ENCODE measurements at places on chromosomes 11 and 22.
A peak's percentile ranks its signal among the peaks of the same experiment; 100 is the strongest.

DNA sequence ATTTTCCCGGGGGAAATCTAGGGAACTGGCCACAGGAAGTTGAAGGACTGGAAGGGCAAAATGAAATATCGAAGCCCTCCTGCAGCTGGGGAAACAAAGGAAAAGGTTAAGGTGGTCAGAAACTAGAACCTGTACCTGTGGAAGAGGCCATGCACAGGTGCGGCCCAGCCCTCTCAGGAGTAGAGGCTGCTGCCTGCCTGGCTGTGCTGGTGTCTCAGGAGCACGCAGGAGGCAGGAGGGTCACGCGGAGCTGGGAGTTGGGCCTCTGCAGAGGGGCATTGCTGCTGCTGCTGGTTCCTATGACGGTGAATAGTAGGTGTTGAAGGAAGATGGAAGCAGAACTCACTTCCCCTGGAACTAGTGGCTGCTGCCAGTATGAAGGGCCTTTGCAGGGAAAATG is 425.7 kb downstream of the NTM start:
- no peak for DNase-seq

DNA sequence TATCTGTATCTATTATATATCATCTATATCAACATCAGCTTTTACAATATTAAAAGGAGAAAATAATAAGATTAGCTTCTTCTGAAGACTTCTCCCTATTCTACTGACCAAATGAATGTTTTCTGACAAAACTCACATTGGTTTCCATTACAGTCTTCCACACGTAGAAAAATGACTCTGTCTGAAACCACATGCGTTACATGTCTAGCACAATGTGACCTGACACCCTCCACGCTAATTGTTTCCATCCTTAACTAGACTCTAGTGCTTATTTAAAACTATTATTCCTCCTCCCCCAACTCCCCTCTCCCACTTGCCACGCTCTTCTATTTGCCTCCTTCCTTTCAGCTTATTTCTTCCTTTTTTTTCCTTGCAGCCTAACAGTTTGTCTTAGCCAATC is 172.1 kb downstream of the ADAMTS15 start:
- DNase-seq, result no peak

DNA sequence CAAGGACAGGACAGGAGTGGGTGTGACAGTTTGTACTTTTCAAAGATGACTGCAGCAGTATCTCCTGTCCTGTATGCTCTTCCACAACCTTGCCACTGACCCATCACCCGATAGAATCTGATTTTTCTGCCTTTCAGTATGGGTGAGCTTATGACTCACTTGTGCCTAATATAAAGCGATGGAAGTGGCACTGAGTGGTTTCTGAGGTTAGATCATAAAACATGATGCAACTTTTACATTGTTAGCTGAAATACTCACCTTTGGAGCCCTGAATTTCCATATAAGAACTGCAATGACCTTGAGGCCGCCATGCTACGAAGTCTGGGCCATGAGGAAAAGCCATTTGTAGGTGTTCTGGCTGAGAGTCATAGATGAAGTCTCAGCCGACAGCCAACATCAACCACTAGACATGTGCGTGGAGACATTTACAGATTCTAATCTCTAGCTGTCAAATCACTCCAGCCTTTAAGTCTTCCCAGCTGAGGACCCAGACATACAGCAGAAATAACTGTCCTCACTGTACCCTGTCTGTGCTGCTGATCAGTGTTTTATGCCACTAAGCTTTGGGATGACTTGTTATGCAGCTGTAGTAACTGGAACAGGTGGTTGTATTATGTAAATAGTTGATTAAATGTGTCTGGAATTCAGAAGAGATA is 105.9 kb upstream of the ARHGAP20 start:
- DNase-seq, result no peak

- no peak for DNase-seq
These were observed 15.1 kb upstream of the MRGPRX2 start for GRCh38 chr11:19075636-19076035.

DNA sequence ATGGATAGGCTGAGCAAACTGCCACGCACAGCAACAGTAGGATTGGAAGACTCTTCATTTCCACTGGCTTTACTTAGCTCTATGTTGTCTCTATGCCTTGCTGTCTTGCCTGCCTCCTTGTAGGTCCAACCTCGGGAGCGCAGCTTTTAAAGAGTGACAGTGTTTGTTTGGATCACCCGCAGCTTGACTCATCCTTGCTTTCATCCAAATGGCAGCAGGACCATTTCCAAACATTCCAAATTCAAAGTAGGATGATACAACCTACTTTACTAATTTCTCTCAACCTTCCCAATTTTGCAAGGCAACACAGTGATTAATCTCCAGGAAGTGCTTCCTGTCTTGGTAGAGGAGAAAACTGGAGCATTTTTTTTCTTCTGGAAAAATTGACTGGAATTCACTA is at the start of gene MMP3:
MMP3 (minus strand) TSS at position 121 of the 400 bp plus-strand sequence; CDS start at position 58, 63 bp downstream.
- no peak for DNase-seq

- DNase-seq, result no peak
These were observed 56.1 kb downstream of the MED15 start for GRCh38 chr22:20563466-20563906.

DNA sequence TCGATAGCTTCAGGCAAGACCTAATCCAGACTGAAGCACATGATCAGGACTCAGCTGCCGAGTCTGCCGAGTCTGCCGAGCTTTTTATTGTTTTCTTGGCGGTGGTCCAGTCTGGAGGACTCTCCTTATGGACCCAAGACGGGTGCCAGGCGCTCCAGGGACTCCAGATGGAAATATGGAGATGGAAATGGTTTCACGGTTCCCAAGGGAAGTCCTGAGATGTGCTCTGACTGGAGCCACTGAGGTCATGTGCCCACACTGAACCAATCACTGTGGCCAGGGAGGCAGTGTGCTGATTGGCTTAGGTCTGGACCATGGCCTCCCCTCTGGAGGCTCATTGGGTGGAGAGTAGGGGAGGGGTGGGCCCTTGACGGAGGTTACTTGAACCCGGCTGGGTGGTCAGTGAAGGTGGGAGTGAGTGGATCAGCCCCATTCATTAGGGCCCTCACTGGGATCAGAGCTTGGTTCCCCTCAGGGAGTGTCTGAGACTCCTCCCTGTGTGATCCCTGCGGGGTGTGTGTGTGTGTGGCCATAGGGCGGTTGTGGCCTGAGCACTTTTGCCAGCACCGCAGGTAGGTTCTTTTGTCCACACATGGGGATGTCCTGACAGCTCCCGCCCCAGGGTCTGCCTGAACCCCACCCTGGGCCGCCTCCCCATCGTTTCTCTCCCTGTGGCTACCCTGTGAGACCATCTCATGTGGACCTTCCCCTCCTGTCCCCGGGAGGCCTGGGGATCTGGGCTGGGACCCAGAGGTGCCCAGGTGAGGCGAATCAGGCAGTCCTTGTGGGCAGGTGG is 14.0 kb downstream of the RPS6KA4 start:
- DNase-seq, result no peak

DNA sequence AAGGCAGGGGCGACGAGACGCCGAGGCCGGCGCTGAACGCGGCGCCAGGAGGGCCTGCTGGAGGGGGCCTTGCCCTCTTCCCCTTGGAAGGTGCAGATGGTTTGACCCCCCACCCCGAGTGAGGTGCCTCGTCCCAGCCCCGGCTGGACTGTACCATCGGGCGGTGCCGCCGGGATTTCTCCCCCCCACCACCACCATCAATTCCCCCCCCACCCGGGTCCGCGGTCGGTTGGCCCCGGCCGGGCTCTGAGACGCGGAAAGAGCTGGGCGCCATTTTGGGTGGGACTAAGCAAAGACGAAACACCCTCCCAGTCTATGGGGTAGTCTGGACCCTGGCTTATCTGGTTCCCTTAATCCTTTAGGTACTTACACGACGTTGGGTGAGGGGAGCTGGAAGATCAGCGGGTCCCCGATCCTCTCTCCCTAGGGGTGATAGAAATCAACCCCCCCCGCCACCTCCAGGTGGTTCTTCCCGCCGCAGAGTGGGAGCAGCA is at the start of gene PRDM10:
PRDM10 (minus strand) TSS at position 484 of the 494 bp plus-strand sequence. CDS start 41,871 bp downstream, outside the sequence.
- DNase-seq, result peak; percentile 83

DNA sequence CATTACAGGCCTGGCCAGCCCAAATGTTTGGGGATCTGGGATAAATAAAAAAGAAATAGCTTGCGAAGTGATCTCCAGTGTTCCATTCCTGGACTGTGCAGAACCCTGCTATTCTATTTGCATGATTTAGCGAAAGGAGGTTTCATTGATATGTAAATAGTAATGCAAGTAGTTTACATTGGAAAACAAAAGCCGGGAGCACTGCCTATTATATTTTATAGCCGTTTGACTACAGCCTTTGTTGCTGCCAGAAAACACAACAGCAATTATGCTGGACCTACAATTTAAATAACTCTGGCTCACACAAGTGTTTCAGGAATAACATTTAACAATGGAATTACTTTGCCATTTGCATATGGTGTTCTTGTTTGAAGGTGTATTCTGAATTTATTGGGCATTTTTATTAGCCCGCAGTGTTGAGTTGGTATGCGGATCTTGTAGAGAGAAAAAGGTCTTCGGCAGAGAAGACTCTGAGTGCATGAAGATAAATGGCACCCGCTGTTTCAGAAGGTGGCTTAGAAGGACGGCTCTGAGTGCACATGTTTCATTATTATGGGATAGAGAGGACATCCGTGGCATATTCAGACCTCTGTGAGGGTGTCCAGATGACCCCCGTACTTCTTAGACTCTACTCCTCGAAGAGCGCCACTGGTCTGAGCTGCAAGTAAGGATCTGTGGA is 315.0 kb downstream of the BRD1 start:
- DNase-seq, result no peak

- DNase-seq, result no peak
These were observed 115.7 kb downstream of the NTM start for GRCh38 chr11:131486100-131486499.

DNA sequence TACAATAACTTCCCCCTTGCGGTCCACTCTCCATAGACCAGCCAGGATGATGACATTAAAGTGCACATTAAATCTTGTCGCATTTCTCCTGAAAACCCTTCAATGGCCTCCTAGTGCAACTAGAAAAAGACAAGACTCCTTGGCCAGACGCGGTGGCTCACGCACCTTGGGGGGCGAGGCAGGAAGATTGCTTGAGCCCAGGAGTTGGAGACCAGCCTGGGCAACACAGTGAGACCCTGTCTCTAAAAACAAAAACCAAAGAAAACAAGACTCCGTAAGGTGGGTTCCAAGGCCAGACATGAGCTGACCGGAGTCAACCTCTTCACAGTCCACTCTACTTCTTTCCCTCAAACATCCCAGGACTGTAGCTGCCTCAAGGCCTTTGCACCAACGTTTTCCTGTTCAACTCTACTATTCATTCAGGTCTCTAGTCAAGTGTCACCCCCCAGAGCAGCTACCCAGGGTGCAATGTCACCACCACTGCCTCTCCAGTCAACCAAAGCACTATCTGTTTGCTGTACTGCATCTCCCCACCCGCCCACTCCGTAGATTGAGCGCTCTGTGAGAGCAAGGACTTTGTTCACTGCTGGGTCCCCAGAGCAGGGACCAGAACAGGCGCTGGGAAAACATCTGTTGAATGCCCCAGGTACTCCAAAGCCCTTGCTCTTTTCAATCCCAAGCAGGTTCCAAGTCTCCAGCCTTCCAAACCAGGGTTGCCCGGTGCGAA is 739 bp downstream of the ZMAT5 start:
- DNase-seq, result no peak

DNA sequence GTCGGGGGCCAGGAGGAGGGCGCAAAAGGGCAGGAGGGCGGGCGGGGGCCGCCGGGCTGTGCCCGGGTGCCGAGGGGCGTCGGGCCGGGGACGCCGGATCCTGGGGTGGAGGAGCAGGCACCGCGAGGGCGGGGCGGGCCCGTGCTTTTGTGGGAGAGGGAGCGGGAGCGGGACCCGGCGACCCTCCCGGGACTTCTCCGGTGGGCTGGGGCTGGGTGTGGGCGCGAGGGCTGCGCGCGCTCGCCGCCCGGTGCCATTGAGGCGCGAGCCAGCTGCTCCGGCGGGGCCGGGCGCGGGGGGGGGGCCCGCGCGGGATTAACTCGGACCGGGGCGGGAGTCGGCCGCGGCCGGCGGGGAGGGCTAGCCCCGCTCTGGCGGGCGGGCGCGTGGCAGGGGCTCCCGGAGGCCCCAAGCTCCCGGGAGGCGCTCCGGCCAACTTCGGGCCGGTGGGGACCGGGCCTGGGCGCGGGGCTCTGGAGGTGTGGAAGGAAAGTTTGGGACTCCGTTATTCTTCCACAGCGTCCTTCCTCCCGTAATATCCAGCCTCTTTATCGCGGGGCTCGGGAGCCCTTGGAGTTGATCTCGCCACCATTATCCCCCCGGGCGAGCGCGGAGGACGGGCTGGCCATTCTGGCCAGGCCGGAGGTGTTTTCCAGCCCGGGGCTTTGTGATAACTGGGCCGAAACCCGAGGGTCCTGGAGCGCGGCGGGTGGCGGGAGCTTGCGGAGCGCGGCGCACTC is 936 bp downstream of the CECR2 start:
- DNase-seq, result no peak

- DNase-seq, result no peak
These were observed 1245.7 kb downstream of the BRD1 start for GRCh38 chr22:48581796-48582469.

DNA sequence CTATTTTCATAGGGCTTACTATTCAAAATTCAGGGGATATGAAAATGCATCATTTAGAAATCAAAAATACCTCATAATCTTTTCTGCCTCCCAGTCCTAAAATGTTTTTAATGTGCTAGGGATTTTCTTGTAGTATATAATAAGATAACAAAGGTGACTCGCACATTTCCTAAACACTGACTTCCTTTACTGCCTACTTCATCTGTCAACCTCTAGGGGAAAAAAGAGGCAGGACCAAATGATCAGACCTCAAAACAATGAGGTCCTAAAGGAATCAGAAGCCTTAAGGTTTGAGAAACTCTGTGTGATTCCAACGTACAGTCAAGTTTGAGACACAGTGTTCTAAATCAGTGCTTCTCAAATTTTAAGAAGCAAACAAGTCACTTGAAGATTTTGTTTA is 56.1 kb upstream of the POU2AF2 start:
- DNase-seq, result no peak

DNA sequence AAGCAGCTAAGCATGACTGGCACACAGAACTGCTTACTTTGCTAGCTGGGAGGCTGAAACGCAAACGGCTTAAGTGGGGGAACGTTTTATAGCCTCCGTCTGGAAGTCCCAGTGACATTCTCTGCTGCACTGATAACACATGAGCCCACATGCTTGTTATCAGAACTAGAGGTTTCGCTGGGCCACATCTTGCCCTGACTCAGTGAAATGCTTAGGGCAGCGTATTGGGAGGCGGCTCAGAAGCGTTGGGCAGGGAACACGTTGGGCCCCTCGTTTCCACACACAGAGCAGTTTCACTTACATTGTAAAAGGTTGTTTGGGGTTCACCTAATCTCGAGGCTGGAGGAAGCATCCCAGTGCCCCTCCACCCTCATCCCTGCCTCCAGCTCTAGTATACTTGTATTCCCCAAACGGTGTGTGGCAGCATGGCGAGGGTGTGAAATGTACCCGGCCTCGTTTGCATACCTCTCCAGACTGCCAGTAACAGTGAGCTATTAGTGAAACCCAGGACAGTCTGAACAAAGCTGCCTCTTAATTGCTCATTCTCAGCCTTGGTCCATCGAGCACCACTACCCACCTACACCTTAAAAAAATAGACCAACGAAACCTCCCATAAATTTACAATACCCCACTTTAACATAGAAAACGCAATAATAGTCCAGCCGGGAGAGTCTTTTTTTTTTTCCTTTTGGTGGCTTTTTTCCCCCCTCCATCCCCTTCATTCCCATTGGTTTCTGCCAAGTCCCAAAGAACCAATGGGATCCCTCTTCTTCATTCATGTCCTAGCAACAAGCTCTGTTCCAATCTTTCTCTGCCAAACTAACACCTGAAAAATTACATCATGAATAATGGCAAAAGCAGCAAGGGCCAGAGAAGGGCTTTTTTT is 218.8 kb upstream of the SORL1-AS1 start:
- no peak for DNase-seq
